ENCODE measurements at places on chromosomes 13 and 19. TPM values are rescaled to one million over a fixed set of nuclear protein-coding genes. Genes with fewer than 3 reads are reported as not detected.

OR10H1 gene
- not detected for total RNA-seq

GRCh38 chr19:11136400-11137101 lies 19.0 kb downstream of the SPC24 start:
- H3K27ac ChIP-seq, result no peak overlapping the region
- H3K4me3 ChIP-seq, result no peak overlapping the region
- no peak for DNase-seq
- H3K36me3 ChIP-seq, result peaks cover 13% of the 10 kb centered on the region
- H3K4me1 ChIP-seq, result peaks cover 9% of the 10 kb centered on the region
- no peaks in the 10 kb centered on the region for H3K27me3 ChIP-seq

ZNF470 gene
- 1.8 TPM for total RNA-seq

- H3K27ac ChIP-seq, result peak overlapping the region; percentile 25
- H3K4me3 ChIP-seq, result no peak overlapping the region
- H3K4me1 ChIP-seq, result peaks cover 27% of the 10 kb centered on the region
- DNase-seq, result peak; percentile 6
- H3K36me3 ChIP-seq, result peaks cover 18% of the 10 kb centered on the region
- H3K27me3 ChIP-seq, result no peaks in the 10 kb centered on the region
Observed at GRCh38 chr19:35261356-35262100, 7.2 kb upstream of the USF2 start.

DNA sequence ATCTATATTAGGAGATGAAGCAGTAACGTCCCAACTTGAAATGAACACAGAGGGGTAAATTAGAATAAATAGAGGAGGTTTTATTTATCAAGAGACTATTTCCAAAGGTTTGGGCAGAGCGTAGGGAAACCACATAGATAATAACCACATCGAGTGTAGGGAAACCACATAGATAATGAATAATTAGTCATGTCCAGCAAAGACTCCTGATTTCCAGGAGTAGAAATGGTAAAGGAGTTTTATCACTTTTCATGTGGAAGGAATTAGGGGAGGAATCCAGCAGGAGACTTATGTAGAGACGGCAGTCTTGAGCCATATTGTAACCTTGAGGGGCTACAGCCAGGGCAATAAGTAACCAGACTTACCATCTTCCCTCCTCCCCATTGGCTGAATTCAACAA lies 136.3 kb upstream of the CSNK1A1L start:
- DNase-seq, result no peak
- no peak overlapping the region for H3K27ac ChIP-seq
- no peaks in the 10 kb centered on the region for H3K27me3 ChIP-seq
- H3K36me3 ChIP-seq, result no peaks in the 10 kb centered on the region
- H3K4me3 ChIP-seq, result no peak overlapping the region
- no peaks in the 10 kb centered on the region for H3K4me1 ChIP-seq

DNA sequence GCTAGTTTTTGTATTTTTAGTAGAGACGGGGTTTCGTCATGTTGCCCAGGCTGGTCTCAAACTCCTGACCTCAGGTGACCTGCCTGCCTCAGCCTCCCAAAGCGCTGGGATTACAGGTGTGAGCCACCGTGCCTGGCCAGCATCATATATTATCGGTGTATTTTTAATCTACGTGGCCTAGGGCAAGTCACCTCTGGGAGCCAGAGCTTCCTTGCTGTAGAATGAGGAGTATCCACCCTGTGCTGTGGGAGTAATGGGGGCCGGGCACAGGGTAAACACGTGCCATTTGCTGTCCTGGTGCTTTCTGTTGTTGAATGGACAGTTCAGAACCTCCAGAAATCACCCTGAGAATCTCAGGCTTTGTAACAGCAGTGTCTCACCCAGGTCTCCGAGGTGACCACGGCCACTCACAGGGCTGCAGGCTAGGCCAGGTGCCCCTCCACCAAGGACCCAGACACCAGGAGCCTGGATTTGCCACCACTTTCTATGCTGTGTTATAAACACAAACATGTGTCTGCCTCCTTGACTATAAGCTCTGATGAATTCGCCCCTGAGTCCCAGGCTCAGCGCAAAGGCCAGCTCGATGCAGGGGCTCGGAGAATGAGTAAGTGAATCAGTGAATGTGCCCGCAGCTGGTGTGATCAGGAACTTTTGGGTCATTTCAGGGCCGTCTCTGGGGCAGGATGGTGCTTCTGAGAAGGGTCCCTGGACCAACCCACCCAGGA lies 22.7 kb downstream of the POP4 start:
- no peak overlapping the region for H3K27ac ChIP-seq
- H3K36me3 ChIP-seq, result no peaks in the 10 kb centered on the region
- no peak for DNase-seq
- H3K27me3 ChIP-seq, result no peaks in the 10 kb centered on the region

- no peak for DNase-seq
- no peaks in the 10 kb centered on the region for H3K27me3 ChIP-seq
- H3K4me1 ChIP-seq, result no peaks in the 10 kb centered on the region
- H3K4me3 ChIP-seq, result no peak overlapping the region
- no peak overlapping the region for H3K27ac ChIP-seq
Observed at GRCh38 chr19:14614099-14614412, 31.2 kb downstream of the CLEC17A start.

- H3K27me3 ChIP-seq, result no peaks in the 10 kb centered on the region
- H3K27ac ChIP-seq, result peak overlapping the region; percentile 72
- H3K4me3 ChIP-seq, result peak overlapping the region; percentile 81
- peaks cover 7% of the 10 kb centered on the region for H3K36me3 ChIP-seq
Observed at GRCh38 chr19:49809160-49809940, 3.7 kb downstream of the FUZ start.

KRI1 gene
- total RNA-seq, result 52.3 TPM

GRCh38 chr19:15810335-15810734 lies 5.1 kb downstream of the OR10H1 start:
- H3K4me3 ChIP-seq, result no peak overlapping the region
- no peaks in the 10 kb centered on the region for H3K36me3 ChIP-seq
- no peak for DNase-seq
- H3K27me3 ChIP-seq, result peaks cover 2% of the 10 kb centered on the region

DNA sequence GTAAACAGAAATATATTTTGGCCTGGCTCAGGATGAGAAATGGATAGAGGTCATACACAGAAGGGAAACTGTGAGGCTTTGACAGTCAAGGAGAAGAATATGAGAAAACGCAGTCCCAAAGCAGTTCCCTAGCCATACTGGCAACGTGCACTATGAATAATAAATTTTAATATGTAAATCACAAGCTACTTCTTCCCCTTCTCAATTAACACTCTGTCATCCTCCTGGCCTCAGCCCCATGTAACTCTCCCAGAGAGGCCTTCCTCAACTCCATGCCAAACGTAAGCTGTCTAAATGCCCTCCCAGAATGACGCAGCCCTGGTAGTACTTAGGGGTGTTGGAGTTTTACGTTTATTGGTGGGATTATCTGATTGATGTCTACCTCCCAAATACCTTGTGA lies 732.6 kb downstream of the LIG4 start:
- H3K27ac ChIP-seq, result no peak overlapping the region
- H3K4me3 ChIP-seq, result no peak overlapping the region
- no peaks in the 10 kb centered on the region for H3K4me1 ChIP-seq
- DNase-seq, result no peak
- H3K36me3 ChIP-seq, result no peaks in the 10 kb centered on the region

DNA sequence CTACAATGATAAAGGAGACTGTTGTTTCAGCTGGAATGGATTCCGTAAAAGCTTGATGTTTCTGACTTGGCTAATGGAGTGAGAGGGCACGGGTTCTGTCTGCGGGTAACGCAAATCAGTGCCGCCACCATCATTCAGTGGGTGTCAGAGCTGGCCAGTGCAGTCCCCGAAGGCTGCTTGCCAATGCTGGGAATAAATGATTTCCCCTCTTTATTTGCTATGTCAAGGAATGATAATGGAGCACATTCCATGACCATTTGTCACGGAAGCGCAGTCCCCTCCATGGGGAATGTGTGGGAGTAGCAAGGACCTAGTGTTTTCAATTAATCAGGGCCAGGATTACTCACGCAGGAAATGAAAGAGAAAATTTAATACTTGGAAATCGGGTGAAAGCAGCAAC lies 899.3 kb downstream of the UQCRFS1 start:
- H3K4me3 ChIP-seq, result no peak overlapping the region
- H3K36me3 ChIP-seq, result no peaks in the 10 kb centered on the region
- DNase-seq, result no peak
- no peaks in the 10 kb centered on the region for H3K4me1 ChIP-seq

DNA sequence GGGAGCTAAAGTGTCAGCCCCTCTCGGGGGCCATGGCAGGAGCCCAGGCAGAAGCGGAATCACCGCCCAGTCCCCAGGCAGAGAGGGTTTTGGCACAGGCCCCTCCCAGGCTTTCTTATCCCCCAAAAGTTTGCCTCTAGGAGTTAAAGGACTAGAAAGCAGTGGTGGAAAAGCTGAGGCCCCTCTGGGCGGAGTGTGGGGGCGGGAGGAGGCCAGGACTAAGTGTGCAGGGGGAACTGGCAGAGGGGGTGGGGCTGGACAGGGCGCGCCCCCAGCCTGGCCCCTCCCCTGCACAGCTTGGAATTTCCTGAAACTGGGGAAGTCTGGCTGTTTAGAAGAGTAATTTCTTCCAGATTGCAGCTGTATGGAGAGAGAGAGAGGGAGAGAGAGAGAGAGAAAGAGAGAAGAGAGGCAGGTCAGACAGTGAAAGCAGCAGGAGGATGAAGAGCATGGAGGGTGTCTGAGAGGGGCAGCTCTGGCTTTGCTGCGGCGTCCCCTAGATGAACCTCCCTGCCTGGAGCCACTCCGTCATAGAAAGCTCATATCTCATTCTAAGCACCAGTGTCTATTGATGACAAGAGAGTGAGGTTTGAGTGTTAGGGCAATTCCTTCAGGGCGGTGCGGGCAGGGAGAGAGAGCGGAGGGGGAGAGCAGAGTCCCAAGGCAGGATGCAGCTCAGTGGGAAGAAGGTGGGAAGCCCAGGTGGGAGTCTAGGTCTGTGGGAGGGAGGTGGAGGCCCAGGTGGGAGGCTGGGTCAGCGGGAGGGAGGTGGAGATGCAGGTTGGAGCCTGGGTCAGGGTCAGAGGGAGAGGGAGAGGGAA lies at the start of gene CDC42EP5:
CDC42EP5 (minus strand) TSS at position 226 of the 821 bp plus-strand sequence. CDS start 7,749 bp downstream, outside the sequence.
- no peak within 1 kb of the TSS for H3K4me3 ChIP-seq
- H3K4me1 ChIP-seq, result peaks cover 9% of the 10 kb centered on the region
- DNase-seq, result no peak
- no peak within 1 kb of the TSS for H3K27ac ChIP-seq
- H3K36me3 ChIP-seq, result no peaks in the 10 kb centered on the region
- peaks cover 36% of the 10 kb centered on the region for H3K27me3 ChIP-seq

GRCh38 chr13:112450904-112451240 lies 74.7 kb downstream of the SPACA7 start:
- H3K36me3 ChIP-seq, result no peaks in the 10 kb centered on the region
- DNase-seq, result no peak
- H3K4me1 ChIP-seq, result no peaks in the 10 kb centered on the region
- no peak overlapping the region for H3K4me3 ChIP-seq
- no peak overlapping the region for H3K27ac ChIP-seq
- peaks cover 3% of the 10 kb centered on the region for H3K27me3 ChIP-seq

- no peaks in the 10 kb centered on the region for H3K36me3 ChIP-seq
- no peak overlapping the region for H3K27ac ChIP-seq
- no peak for DNase-seq
Observed at GRCh38 chr13:93927431-93927830, 552.1 kb downstream of the DCT start.

FGF22 gene
- not detected for total RNA-seq

- no peak overlapping the region for H3K4me3 ChIP-seq
- peaks cover 19% of the 10 kb centered on the region for H3K4me1 ChIP-seq
- H3K36me3 ChIP-seq, result peaks cover 4% of the 10 kb centered on the region
Observed at GRCh38 chr19:29581398-29581797, 24.7 kb upstream of the POP4 start.

CACNG6 gene
- not detected for total RNA-seq

DNA sequence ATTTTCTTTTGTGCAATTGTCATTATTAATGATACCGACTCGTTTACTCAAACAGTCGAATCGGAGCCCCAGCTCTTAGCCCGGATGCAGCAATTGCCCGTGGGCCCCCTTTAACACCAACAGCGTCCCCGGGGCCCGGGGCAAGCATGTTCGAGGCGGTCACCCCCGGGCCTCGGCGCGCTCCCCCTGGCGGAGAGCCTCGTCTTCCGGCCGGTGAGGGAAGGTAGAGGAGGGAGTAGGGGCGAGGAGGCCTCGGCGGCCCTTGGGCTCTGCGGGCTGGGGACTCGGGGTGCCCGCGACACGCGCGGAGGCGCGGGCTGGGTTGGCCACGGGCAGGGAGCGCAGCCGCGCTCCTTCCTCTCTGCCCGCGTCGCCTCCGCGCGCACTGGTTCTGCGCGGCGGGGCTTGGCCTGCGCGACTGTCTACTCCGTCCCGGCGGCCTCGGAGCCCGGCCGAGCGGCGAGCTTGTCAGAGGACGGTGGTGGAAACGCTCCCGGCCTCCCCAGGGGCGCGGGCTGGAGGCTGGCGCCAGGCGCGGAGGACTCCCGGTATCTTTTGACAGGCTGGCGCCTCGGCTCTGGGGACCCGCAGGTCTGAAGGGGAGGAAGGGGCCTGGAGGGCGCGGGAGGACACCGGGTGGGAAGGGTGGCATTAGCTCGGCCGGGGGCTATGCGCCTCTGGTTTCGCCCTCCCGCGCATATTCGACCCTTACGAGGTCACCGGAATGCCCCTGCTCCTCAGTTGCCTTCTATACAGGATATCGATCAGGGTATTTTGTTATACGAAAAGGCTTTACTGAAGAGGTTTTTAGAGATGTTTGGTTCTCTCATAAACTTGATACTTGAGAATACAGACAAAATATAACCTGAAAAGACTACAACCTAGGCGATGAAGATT lies 1.5 kb downstream of the BIVM start:
- H3K4me1 ChIP-seq, result peaks cover 22% of the 10 kb centered on the region
- peak overlapping the region; percentile 90 for H3K4me3 ChIP-seq
- peaks cover 6% of the 10 kb centered on the region for H3K36me3 ChIP-seq
- H3K27ac ChIP-seq, result peak overlapping the region; percentile 38

CGB3 gene
- total RNA-seq, result not detected

PPP5C gene
- 82.5 TPM for total RNA-seq

CLEC17A gene
- 0.33 TPM for total RNA-seq

ZNF763 gene
- total RNA-seq, result 1.6 TPM

- peaks cover 6% of the 10 kb centered on the region for H3K36me3 ChIP-seq
- no peak overlapping the region for H3K4me3 ChIP-seq
- no peaks in the 10 kb centered on the region for H3K27me3 ChIP-seq
Observed at GRCh38 chr13:99028890-99029289, 51.0 kb upstream of the DOCK9 start.

GRCh38 chr19:30381366-30381765 lies 9.2 kb downstream of the ZNF536 start:
- H3K27ac ChIP-seq, result no peak overlapping the region
- DNase-seq, result no peak
- no peaks in the 10 kb centered on the region for H3K4me1 ChIP-seq

DNA sequence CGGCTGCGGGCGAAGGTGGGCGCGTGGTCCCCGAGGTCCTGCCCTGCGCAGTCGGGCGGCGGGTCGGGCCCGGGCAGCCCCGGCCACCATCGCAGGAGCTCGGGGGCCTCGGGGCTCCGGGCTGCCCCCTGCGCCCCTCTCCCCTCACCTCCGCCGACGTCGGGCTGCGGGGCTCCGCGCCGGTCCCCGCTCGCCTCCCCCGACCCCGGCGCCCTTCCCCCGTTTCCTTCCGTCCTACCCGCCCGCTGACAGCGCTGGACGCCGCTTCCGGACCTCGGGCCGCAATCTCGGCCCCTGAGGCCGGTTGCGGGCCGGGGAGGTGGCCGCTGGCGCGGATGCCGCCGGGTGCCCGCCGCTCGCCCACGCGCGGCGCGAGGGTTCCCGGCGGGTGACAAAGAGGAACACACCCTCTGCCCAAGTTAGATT lies 720 bp downstream of the FARP1 start:
- no peak for DNase-seq
- no peaks in the 10 kb centered on the region for H3K36me3 ChIP-seq
- peak overlapping the region; percentile 58 for H3K4me3 ChIP-seq
- no peak overlapping the region for H3K27ac ChIP-seq

Measured in activated CD4-positive, alpha-beta memory T cell treated with anti-CD3 and anti-CD28 coated beads for 36 hours (primary cell).